Pancreas (tissue), 10 donors: ENCODE measurements at places on chromosomes 11 and 22. TPM values are rescaled to one million over a fixed set of nuclear protein-coding genes. Genes with fewer than 3 reads are reported as not detected.
A peak's percentile ranks its signal among the peaks of the same experiment; 100 is the strongest.

The NAALADL1 gene
- 1.0 TPM for total RNA-seq

The SLC22A12 gene
- not detected for total RNA-seq

The P2RY2 gene
- total RNA-seq, result 0.88 TPM

The MMP7 gene
- total RNA-seq, result 13.5 TPM

The DEUP1 gene
- total RNA-seq, result 0.28 TPM

The IL18 gene
- total RNA-seq, result 7.0 TPM

The NRGN gene
- 0.95 TPM for total RNA-seq

The SOX6 gene
- total RNA-seq, result 19.1 TPM

The DBX1 gene
- total RNA-seq, result not detected

GRCh38 chr22:42564699-42565098, 10.9 kb downstream of the SERHL2 start:
- no peak overlapping the region for H3K27ac ChIP-seq
- H3K4me1 ChIP-seq, result peaks cover 6% of the 10 kb centered on the region
- DNase-seq, result no peak

DNA sequence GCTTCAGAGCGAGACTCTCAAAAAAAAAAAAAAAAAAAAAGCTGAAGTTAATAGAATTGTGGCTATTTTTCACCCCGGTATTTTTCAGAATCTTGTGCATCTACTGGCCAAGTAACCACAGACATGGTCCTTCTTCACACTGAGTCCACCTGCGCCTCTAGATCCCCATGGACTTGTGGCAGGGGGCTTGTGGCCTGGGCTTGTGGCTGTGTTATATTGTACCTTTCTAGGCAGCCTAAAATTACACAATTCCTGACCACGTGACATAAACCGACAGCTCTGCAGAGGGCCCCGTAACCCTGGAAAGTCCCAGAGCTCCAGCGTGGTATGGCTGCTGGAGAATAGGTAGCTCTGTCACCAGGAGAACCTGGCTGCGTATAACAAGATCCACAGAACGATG, 10.9 kb upstream of the NAALADL1 start:
- H3K27me3 ChIP-seq, result no peaks in the 10 kb centered on the region
- H3K4me3 ChIP-seq, result no peak overlapping the region
- DNase-seq, result no peak
- H3K27ac ChIP-seq, result no peak overlapping the region
- no peaks in the 10 kb centered on the region for H3K36me3 ChIP-seq

- H3K4me1 ChIP-seq, result no peaks in the 10 kb centered on the region
- peak; percentile 44 for DNase-seq
- H3K36me3 ChIP-seq, result no peaks in the 10 kb centered on the region
- no peak overlapping the region for H3K4me3 ChIP-seq
- no peak overlapping the region for H3K27ac ChIP-seq
These were observed 16.5 kb downstream of the P2RY2 start for GRCh38 chr11:73234471-73235181.

DNA sequence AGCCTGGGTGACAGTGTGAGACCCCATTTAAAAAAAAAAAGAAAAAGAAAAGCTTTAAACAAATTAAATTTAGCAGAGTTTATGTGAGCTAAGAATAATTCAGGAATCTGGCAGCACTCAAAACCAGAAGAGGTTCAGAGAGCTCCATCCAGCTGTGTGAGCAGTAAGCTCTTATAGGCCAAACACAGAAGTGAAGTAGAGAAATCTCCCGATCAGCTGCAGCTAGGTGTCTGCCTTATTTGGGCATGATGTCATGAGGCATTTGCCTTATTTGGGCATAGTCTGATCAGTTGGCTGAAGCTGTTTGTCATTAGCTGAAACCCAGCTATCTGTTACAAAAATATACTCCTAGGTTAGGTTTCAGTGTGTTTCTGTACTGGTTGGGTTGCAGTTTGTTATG, 8.2 kb downstream of the MS4A15 start:
- H3K27ac ChIP-seq, result no peak overlapping the region
- no peaks in the 10 kb centered on the region for H3K27me3 ChIP-seq
- H3K36me3 ChIP-seq, result no peaks in the 10 kb centered on the region
- no peak overlapping the region for H3K4me3 ChIP-seq
- no peaks in the 10 kb centered on the region for H3K4me1 ChIP-seq

GRCh38 chr11:19956228-19956627, 204.0 kb downstream of the DBX1 start:
- peak overlapping the region; percentile 40 for H3K27ac ChIP-seq
- H3K4me3 ChIP-seq, result no peak overlapping the region
- no peak for DNase-seq
- peaks cover 8% of the 10 kb centered on the region for H3K4me1 ChIP-seq
- H3K36me3 ChIP-seq, result no peaks in the 10 kb centered on the region

DNA sequence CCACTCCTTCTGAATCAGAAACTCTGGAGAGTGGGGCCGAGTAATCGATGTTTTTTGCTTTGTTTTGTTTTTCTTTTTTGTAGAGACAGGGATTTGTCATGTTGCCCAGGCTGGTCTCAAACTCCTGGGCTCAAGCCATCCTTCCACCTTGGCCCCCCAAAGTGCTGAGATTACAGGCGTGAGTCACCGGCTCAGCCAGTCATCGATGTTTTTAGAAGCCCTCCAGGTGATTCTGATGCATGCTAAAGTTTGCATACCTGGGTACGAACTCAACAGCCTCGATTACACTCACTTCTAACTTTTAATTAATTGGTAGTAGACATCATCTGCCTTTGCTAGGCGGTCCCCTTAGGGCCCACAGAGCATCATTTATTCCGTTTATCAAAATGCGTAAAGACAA, 50.3 kb downstream of the C11orf71 start:
- H3K27ac ChIP-seq, result no peak overlapping the region
- no peaks in the 10 kb centered on the region for H3K4me1 ChIP-seq
- no peaks in the 10 kb centered on the region for H3K27me3 ChIP-seq
- no peaks in the 10 kb centered on the region for H3K36me3 ChIP-seq

DNA sequence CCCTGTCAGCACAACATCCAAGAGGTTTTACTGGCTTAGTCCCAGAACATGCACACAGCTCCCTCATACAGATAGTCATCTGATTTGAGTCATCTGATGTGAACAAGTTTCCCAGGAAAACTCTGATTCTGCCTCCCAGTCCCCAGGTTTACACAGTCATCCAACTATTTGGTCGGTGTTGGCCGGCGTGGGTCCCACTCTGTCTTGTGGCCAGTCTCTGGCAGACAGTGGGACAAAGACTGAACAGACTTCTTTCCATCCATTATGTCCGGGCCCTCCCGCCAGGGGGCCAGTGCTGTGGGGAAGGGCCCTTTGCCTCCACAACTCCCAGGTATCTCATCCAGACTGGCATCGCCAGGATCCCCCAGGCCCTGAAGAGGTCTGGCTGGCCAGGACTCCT, 60.0 kb downstream of the BTG4 start:
- no peaks in the 10 kb centered on the region for H3K4me1 ChIP-seq
- DNase-seq, result no peak
- H3K27ac ChIP-seq, result no peak overlapping the region
- H3K4me3 ChIP-seq, result no peak overlapping the region

- no peaks in the 10 kb centered on the region for H3K4me1 ChIP-seq
- H3K27ac ChIP-seq, result no peak overlapping the region
- H3K4me3 ChIP-seq, result no peak overlapping the region
- DNase-seq, result no peak
These were observed 6.5 kb upstream of the APOBEC3H start for GRCh38 chr22:39090426-39091064.

DNA sequence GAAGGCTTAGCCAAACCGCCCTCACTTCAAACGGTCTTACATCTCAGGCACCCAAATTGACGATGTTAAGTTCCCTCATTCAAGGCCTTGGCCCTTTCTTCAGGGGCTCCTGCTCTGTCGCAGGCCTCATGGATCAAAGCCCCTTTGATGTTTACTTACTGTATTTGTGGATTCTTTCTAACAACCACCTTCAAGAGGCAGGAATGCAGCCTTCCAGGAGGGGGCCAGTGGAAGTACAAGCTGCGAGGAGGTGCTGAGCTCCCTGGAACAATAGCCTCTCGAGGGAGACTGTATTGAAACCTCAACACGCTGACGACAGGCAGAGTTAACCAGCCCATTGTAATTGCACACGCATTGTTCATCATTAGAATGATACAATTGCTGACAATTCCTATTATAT, 209.1 kb downstream of the ST3GAL4 start:
- H3K27ac ChIP-seq, result no peak overlapping the region
- H3K4me3 ChIP-seq, result no peak overlapping the region
- H3K4me1 ChIP-seq, result no peaks in the 10 kb centered on the region
- DNase-seq, result no peak
- no peaks in the 10 kb centered on the region for H3K27me3 ChIP-seq

GRCh38 chr11:120079750-120080610, 57.9 kb downstream of the TRIM29 start:
- no peak overlapping the region for H3K27ac ChIP-seq
- H3K27me3 ChIP-seq, result no peaks in the 10 kb centered on the region
- no peaks in the 10 kb centered on the region for H3K36me3 ChIP-seq
- peak; percentile 49 for DNase-seq
- no peak overlapping the region for H3K4me3 ChIP-seq
- H3K4me1 ChIP-seq, result no peaks in the 10 kb centered on the region
